ENCODE measurements at places on chromosomes 2 and 18.

GRCh38 chr18:27298214-27298804 lies 113.2 kb upstream of the CHST9 start:
- no peak for DNase-seq

DNA sequence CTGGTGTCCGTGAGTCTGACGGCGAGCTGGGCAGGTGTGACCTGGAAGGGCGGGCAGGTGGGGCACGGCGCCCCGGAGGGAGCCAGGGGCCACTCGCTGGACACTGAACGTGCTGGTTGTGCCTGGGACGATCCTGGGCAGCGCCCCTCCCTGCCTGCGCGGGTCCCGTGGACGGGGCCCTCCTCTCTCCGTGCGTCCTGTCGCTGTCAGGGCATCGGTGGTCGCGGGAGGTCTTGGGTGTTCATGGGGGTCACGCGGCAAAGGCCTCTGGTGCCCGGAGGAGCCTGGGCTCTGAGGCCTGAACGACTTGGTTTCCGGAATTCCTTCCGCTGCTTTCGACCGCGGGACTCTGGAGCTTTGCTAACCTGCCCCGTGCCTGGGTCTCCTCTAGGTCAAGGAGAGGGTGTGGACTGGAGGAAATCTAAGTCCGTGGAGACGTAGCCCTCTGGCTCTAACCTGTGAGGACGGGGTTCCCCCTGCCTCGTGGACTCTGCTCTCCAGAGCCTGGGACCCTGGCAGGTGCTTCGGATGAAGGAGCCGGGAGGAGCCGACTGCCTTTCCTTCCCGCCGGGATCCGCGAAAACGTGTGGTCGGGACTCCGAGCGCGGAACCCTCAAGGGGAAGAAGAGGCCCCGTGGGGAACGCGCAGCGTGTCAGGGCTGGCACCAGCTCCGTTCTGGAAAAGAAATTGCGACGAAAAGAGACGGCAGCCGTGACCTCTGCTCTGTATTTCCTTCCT lies 14.7 kb downstream of the SOX11 start:
- no peak for DNase-seq

- peak; percentile 32 for DNase-seq
Measured at GRCh38 chr2:202681688-202682205, 47.0 kb downstream of the FAM117B start.

DNA sequence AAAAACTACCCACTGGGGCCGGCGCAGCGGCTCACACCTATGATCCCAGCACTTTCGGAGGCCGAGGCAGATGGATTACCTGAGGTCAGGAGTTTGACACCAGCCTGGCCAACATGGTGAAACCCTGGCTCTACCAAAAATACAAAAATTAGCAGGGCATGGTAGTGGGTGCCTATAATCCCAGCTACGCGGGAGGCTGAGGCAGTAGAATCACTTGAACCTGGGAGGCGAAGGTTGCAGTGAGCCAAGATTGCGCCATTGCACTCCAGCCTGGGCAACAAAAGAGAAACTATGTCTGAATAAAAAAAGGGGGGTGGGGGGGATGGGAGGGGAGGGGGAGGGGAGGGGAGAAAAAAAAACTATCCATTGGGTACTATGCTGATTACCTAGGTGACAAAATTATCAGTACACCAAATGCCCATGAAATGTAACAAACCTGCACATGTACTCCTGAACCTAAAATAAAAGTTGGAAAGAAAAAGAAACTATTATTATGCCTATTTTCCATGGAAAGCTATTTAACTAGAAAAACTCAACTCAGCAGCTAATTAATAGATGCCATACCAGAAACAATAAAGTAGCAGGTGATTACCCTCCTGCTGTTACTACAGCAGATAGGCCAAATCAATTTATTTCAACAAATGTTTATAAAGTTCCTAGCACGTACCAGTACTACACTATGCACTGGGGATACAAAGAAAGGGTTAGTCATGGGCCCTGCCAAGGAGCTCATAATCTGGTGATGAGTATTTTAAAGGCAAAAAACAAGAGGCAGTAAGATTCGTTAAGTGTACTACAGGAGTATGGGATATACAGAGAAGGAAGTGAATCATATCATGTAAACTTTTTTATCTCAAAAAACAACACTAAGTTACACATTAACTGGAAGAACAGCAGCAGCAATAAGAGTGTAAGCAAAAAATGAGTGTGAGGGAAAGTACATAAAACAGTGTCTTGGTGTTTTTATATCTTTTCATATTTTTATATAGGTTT lies 112.8 kb upstream of the SLC39A10 start:
- no peak for DNase-seq

GRCh38 chr2:139427164-139427563 lies 647.0 kb upstream of the NXPH2 start:
- no peak for DNase-seq

GRCh38 chr2:35530615-35531135 lies 824.9 kb upstream of the CRIM1 start:
- DNase-seq = no peak

- DNase-seq = peak; percentile 24
Measured at GRCh38 chr2:25939257-25939668, 43.0 kb downstream of the KIF3C start.

- no peak for DNase-seq
Measured at GRCh38 chr18:76490033-76490432, 5.0 kb downstream of the ZNF516 start.

DNA sequence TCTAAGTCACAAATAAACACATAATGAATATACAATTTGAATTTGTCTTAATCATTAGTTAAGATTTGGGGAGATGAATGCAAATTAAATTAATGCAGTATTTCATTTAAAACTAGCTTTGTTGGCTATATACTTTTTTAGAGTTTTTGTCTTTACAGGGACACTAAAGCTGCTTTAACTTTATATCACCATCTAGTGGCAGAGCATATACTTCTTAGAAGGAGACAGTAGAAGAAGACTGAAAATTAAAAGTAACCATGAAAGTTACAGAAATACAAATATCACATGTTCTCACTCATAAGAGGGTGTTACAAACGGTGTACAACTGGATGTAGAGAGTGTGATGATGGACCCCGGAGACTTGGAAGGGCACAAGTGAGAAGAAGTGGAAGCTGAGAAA lies 268.3 kb upstream of the NETO1 start:
- no peak for DNase-seq

GRCh38 chr18:27778925-27779324 lies 398.0 kb downstream of the CDH2 start:
- DNase-seq = no peak

GRCh38 chr2:165535471-165535870 lies 66.0 kb downstream of the CSRNP3 start:
- no peak for DNase-seq

DNA sequence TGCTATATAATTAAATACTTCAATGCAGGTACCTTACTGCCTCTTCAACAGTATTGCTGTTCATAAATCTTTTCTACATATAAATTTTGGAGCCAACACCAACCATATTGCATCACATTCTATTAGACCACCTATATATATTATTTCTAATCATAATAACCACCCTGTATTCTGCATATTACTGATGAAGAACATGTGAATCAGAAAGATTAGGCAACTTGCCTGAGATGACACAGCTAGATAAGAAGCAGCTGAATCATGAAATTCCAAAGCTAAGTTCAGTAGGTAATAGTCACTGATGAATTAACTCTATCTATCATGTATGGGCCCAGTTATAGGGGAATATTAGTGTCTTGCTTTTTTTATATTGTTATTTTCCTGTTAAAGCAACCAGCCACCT lies 161.8 kb downstream of the AGPS start:
- no peak for DNase-seq

- DNase-seq = no peak
Measured at GRCh38 chr2:238458651-238459050, 31.9 kb downstream of the ASB1 start.

GRCh38 chr18:42486271-42486670 lies 531.2 kb downstream of the PIK3C3 start:
- DNase-seq = no peak

- DNase-seq = no peak
Measured at GRCh38 chr2:73266061-73266901, 18.0 kb downstream of the FBXO41 start.

DNA sequence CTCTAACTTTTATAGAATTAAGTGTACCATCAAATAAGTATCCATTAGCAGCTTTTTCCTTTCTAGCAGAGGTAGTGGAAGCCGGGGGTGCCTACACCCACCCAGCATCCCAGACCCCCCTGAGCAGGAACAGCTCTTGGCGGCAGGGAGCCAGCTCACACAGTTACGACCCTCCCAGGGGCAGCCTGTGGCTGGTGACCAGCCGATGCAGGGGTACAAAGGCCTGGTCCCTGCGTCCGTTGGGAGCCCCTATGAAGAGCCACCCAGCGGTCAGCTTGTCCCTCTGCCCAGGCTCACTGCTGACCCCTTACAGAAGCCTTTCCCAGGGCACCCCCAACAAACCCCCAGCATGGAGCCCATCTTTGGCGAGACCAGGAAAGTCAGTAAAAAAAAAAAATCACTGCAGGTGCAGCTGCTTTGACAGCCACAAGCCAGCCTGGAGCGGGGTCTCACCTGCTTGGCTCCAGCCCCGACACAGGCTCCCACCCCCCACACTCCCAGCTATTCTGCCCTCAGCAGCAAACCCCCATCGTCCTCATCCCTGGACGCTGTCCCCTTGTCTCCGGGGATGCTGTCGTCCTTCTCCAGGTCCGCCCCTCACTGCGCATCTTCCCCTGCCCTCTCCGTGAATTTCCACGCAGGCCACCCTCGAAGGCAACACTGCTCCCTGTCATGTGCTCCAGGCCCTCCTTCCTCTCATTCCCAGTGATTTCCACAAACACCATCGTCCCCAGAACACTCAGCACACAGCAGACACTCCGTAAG lies 43.1 kb downstream of the GPC1 start:
- peak; percentile 17 for DNase-seq

DNA sequence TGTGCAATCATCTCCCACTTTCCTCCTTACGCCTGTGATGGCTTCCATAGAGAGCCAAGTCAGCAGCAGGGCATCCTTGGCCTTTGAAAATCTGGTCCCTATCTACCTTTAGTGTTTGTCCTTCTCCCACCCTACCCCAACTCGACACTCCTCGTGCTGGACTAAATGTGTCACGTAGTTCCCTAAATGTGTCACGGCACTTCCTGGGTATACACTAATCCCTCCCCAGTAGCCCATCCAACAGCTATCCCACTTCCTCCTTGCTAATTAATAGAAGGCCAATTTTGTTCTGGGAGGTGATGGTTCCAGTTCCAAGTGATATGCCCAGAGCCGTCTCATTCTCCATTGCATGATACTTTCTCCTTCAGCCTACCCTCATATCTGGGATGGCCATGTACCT lies 36.5 kb upstream of the ZFP36L2 start:
- DNase-seq = no peak

GRCh38 chr2:55363636-55364035 lies 56.0 kb downstream of the CCDC88A start:
- no peak for DNase-seq

DNA sequence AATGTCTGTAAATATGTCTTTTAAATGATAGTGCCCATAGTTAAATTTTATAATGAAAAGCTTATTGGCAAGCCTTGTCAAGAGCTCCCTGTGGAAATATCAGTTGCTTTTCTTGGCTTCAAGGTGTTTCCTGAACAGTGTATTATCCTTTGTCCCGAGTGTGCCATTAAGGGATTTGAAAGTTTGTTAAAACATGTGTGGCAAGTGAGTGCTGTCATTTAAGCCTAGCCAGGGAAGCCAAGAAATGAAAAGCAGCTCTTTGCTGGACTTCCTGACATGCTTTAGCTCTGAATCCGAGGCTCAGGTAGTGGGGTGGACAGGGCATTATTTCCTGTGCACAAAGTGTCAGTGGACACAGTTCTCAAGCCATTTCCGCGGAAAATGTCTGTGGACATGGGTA lies 111.5 kb downstream of the DIS3L2 start:
- no peak for DNase-seq

- no peak for DNase-seq
Measured at GRCh38 chr2:157476953-157477709, 33.2 kb upstream of the CYTIP start.

- DNase-seq = no peak
Measured at GRCh38 chr2:173684896-173685459, 280.2 kb downstream of the SP3 start.

DNA sequence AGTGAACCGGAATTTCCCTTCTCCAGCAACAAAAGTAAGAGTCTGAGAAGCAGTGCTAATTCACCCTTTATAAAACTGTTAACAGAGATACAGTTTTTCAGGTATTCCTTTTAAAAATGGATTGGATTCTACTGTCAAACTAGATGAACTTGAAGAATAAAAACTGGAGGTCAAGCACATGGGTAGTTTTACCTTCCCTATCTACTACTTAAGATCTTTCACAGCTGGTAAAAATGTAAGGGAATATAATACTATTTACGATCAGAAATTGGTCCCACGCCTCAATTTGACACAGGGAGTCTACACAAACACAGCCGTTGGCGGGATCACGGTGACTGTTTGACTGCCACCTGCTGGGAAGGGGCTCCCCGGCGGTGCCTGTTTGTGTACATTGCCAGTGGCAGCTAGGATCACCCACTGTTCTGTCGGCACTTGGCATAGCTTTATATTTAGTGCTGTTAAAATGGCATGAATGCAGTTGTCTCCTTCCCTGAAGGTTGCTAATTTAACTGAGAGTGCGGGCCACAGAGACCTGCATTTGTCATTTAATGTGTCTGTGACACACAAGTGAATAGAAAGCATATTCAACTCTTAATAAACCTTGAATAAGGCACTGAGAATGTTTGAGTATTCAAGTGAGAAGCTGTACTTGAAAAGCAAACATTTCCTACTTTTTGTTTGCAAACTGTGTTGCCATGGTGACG lies 59.5 kb downstream of the ABCG8 start:
- peak; percentile 64 for DNase-seq

DNA sequence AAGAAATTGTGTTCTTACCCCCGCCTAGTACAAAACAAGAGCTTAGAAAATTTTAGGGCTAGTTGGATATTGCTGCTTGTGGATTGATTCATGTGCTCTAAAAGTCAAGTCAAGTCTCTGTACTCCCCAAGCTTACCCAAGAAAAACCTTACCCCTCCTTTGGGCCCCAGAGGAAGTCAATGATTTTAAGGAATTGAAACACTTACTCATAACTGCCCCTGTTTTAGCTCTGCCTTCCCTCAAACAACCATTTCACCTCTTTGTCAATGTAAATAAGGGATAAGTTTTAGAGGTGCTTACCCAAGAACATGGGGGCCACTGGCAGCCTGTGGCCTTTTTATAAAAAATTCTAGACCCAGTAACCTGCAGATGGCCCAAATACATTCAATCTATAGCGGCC lies 136.6 kb upstream of the RMP24 start:
- DNase-seq = no peak

GRCh38 chr2:196681510-196681909 lies 42.0 kb downstream of the CCDC150 start:
- DNase-seq = no peak

GRCh38 chr2:109032229-109032820 lies 43.3 kb upstream of the EDAR start:
- DNase-seq = no peak

DNA sequence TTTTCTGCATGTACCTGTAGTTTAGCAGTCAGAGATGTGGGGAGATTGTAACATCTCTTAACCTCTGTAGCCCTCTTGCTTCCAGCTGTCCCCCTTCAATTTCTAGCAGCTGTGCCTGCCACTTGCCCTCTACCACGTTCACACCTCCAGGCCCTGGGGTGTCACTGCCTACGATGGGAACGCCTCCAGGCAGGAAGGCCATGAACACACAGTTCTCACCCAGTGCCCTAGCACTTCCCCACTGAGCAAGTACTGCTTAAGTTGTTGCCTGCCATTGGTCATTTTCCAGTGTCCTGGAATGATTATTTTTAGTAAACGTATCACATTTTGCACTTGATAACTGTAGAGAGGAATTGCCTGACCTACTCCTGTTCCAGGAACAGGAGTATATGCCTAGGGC lies 77.1 kb upstream of the B3GNT7 start:
- DNase-seq = no peak

GRCh38 chr2:154394600-154394999 lies 303.9 kb upstream of the KCNJ3 start:
- DNase-seq = no peak

Data from left colon (tissue), 2 donors.